ENCODE measurements at places on chromosomes 13 and 19.

DNA sequence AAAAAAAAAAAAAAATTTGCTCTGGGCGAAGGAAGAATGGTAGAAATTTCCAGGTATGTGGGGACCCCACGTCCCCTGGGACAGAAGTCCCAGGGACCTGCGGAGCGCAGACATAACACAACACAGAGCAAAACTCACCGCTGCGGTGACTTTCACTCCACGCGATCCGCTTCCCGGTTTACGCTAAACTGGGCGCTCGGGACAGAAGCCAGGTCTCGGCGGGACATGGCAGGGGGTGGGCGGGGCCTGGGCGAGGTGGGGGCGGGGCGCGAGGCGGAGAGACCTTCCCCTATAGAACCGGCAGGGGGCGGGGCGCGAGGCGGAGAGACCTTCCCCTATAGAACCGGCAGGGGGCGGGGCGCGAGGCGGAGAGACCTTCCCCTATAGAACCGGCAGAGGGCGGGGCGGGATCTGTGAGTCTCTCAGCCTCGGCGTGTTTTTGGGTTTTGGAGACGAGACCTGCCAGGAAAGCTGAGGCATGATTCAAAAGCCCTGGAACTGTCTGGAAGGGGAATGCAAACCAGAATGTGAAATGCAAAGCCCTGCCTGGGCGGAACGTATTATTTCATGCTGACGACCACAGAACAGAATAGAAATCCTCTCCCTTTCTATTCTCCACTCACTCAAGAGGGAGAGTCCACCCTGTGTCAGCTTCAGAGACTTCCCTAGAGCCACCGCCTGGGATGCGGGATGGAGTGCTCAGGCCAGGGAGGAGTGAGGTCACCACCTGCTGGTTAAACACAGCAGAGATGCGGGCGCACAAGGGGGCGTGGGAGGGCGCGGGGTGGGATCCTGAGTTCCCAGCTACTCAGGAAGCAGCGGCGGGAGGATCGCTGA, 20.2 kb upstream of the ERVV-1 start:
- H3K27ac ChIP-seq = peak overlapping the region; percentile 80
- peak; percentile 80 for DNase-seq
- H3K4me3 ChIP-seq = no peak overlapping the region
- no peaks in the 10 kb centered on the region for H3K27me3 ChIP-seq
- no peaks in the 10 kb centered on the region for H3K36me3 ChIP-seq
- H3K4me1 ChIP-seq = peaks cover 11% of the 10 kb centered on the region

GRCh38 chr13:41864658-41865057, 96.3 kb downstream of the VWA8 start:
- peaks cover 4% of the 10 kb centered on the region for H3K4me1 ChIP-seq
- H3K36me3 ChIP-seq = no peaks in the 10 kb centered on the region
- H3K27ac ChIP-seq = no peak overlapping the region
- no peak overlapping the region for H3K4me3 ChIP-seq

GRCh38 chr19:2462635-2463421, 6.1 kb upstream of the LMNB2 start:
- H3K4me3 ChIP-seq = no peak overlapping the region
- H3K4me1 ChIP-seq = peaks cover 13% of the 10 kb centered on the region
- no peak overlapping the region for H3K27ac ChIP-seq
- peak; percentile 93 for DNase-seq

DNA sequence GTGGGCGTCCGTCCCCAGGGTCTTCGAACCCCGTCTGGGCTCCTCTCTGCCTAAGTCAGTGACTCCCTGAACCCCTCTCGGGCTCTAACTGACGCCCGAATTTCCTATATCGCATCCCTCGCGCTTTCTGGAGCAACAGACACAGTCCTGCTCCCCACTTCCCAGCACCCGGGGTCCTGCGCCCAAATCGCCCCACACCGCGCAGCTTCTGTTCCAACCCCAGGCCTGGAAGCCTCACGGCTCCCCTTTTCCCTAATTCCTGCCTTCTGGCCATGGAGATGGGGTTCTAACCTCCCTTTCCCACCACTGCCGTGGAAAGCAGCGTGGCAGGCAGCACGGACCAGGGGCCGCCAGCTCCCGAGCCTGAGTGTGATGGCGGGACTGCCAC, 1.6 kb upstream of the GRTP1 start:
- H3K36me3 ChIP-seq = no peaks in the 10 kb centered on the region
- no peak overlapping the region for H3K4me3 ChIP-seq
- peaks cover 9% of the 10 kb centered on the region for H3K4me1 ChIP-seq
- no peak overlapping the region for H3K27ac ChIP-seq
- no peaks in the 10 kb centered on the region for H3K27me3 ChIP-seq
- DNase-seq = no peak

DNA sequence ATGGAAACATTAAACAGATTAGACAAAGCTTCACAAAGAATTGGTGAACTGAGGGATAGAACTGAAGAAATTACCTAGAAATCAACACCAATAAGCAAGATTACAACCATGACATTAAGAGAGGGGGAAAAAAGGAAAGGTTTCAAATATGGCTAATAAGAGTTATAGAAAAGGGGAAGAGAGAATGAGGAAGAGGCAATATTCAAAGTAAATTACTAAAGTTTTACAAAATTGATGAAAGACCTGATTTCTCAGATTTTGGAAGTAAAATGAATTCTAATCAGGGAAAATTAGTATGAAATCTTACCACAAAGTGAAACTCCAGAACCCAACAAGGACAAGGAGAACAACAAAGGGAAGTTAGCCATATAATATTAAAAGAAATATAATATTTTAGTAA, 187.4 kb downstream of the NBEA start:
- no peak for DNase-seq
- H3K4me1 ChIP-seq = no peaks in the 10 kb centered on the region
- no peaks in the 10 kb centered on the region for H3K27me3 ChIP-seq
- no peak overlapping the region for H3K27ac ChIP-seq

GRCh38 chr19:38425810-38426466, at the start of gene RASGRP4:
TSS of gene RASGRP4 (minus strand) at chr19:38426219. CDS start at chr19:38426091, 128 bp downstream.
- DNase-seq = no peak
- H3K27ac ChIP-seq = no peak within 1 kb of the TSS
- no peaks in the 10 kb centered on the region for H3K27me3 ChIP-seq
- H3K36me3 ChIP-seq = no peaks in the 10 kb centered on the region
- H3K4me1 ChIP-seq = no peaks in the 10 kb centered on the region
- peak within 1 kb of the TSS; percentile 32 for H3K4me3 ChIP-seq

GRCh38 chr13:67148161-67148571, 82.0 kb downstream of the PCDH9 start:
- H3K27ac ChIP-seq = no peak overlapping the region
- H3K36me3 ChIP-seq = no peaks in the 10 kb centered on the region
- no peak overlapping the region for H3K4me3 ChIP-seq

DNA sequence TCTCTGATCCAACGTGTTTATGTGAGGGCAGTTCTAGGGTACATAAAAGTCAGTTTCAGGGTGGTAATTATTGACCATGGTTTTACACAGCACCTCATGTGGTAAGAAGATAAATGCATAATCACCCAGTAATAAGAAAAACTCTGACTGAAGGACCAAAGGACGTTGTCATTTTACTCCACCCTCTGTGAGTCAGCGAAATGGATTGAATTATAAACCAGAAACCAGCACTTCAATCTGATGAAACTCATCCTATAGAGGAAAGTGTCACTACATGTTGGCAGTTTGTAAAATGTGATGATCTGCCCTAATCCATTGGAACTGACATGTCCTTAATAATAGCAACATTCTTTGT, 406.8 kb downstream of the KLF5 start:
- DNase-seq = no peak
- H3K4me1 ChIP-seq = no peaks in the 10 kb centered on the region
- no peak overlapping the region for H3K27ac ChIP-seq
- no peaks in the 10 kb centered on the region for H3K27me3 ChIP-seq
- H3K4me3 ChIP-seq = no peak overlapping the region

- H3K4me3 ChIP-seq = no peak overlapping the region
- no peaks in the 10 kb centered on the region for H3K36me3 ChIP-seq
- no peaks in the 10 kb centered on the region for H3K27me3 ChIP-seq
- H3K27ac ChIP-seq = no peak overlapping the region
- no peak for DNase-seq
These were observed 180.4 kb downstream of the LIG4 start for GRCh38 chr13:108034909-108035410.

DNA sequence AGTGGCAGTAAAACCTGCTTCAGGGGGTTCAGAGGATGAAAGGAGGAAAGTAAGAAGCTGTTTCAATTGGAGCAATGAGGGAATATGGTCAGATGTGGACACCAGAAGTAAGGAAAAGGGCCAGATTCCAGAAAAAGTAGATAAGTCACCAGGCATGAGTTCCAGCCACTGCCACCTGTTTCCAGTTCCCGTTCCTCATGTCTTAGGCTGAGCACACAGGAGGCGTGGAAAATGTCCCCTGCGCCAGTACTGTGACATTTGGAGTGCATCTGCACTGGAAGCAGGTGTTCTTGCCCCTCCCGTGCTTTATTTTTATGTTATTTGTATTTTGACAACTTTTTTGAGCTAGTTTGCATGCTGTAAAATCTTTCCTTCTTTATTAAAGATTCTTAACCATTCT, 25.3 kb downstream of the LMO7 start:
- DNase-seq = no peak
- no peaks in the 10 kb centered on the region for H3K36me3 ChIP-seq
- H3K27me3 ChIP-seq = no peaks in the 10 kb centered on the region
- no peaks in the 10 kb centered on the region for H3K4me1 ChIP-seq
- no peak overlapping the region for H3K27ac ChIP-seq

DNA sequence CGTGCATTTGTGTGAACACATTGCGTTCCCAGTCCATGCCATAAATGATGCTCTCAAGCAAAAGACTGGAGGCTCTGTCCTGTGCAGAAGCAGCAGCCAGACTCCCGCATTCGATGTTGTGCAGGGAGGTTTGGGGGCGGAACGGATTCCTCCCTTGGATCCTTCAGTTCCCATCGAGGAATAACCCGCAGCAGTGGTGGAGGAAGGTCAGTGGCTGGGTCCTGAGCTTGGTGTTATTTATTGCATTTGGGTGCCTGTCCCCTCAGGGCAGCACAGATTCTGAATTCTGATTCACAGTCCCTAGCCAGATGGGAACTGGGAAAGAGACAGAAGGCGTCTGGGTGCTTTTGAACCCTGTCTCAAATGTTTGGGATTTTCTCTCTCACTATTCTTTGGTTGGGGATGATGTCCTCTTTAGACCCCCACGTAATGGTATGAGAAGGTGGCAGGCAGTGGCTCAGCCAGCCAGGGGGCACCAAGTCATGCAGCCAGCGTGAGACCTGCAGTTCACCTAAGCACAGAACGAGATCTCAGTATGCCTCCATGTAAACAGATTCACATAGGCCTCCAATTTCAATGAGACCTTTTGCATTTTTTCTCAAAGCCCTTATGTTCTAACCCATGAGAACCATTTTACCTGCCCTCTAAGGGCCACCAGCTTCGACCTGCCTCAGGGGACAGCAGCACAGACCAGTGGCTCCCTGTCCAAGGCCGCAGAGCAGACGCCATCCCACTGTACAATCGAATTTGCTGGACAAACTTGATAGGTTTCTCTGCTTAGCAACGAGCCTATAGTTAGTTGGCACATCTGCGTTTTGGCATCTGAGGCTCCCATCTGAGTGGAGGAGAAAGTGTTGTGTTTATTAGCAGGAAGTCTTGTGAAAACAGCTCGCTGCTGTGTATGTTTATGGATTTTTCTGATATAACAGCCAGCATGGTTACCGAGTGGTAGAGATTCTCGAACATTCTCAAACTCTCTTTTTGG, 17.8 kb downstream of the KCTD15 start:
- peaks cover under 1% of the 10 kb centered on the region for H3K4me1 ChIP-seq
- no peak overlapping the region for H3K27ac ChIP-seq
- H3K36me3 ChIP-seq = no peaks in the 10 kb centered on the region
- no peaks in the 10 kb centered on the region for H3K27me3 ChIP-seq
- DNase-seq = no peak

DNA sequence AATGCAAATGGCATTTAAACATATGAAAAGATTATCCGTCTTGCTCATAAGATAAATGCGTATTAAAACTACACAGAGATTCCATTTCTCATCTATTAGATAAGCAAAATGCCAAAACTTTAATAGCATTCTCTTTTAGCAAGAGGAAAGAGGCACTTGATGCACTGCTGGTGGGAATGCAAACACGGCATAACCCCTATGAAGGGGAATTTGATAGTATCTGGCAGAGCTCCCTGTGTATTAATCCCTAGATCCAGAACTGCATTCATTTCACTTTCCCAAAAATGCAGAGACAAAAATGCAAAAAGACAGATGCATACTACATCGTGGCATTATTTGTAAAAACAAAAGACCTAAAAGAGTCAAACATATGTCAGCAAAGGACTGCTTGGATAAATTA, 193.6 kb upstream of the STARD13 start:
- no peaks in the 10 kb centered on the region for H3K4me1 ChIP-seq
- no peaks in the 10 kb centered on the region for H3K36me3 ChIP-seq
- H3K27ac ChIP-seq = no peak overlapping the region
- H3K27me3 ChIP-seq = no peaks in the 10 kb centered on the region
- H3K4me3 ChIP-seq = no peak overlapping the region

DNA sequence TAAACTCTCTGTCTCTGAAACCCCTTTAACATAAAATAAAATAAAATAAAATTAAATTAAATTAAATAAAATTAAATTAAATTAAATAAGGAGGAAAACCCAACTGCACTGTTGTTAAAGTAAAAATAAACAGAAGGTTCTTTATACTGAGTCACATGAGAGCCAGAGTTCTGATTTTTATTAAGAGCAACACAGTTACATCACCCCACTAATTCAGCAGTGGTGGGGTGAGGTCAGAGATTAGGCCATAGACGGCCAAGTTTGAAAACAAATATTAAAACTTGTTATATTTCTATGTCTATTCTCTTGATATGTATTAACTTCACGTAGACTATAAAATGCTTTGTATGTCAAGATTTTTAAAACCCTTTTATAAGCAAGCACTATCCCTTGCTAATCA, 59.5 kb downstream of the MYCBP2 start:
- H3K4me1 ChIP-seq = no peaks in the 10 kb centered on the region
- DNase-seq = no peak
- H3K27me3 ChIP-seq = no peaks in the 10 kb centered on the region
- no peak overlapping the region for H3K27ac ChIP-seq
- H3K36me3 ChIP-seq = no peaks in the 10 kb centered on the region

DNA sequence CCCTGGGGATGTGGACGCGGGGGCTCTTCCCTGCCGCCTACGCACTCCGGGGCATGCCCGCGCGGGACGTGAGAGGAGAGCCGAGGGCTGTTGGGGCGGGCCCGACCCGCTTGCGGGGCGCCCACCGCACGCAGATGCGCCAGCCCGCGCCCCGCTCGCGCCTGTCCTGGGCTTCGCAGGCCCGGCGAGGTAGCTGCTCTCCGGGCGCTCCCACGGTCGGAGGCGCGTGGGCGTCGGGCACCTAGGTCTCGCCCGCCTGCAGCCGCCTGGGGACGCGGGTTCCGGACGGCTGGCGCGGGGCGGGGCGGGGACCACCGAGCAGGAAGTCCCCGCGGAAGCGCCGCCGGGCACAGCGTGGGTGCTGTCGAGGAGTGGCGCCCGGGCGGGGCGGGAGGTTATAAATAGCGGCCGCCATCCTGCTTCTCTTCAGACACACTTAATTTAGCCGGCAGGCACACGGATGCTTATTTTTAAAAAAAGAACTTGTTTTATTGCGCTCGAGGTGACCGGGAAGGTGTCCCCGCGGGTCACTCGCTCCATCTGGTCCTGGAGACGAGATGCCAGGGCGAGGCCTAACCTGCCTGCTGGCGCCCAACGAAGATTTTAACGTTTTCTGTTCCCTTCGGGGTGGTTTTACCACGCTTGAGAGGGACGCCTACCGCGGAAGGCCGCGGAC, 561 bp upstream of the GJA3 start:
- no peak for DNase-seq
- peak overlapping the region; percentile 48 for H3K4me3 ChIP-seq
- H3K4me1 ChIP-seq = peaks cover 11% of the 10 kb centered on the region
- H3K36me3 ChIP-seq = no peaks in the 10 kb centered on the region

Data from adrenal gland (tissue), 19 donors.